K562 (cell line): ENCODE measurements at places on chromosomes 2 and 18.

DNA sequence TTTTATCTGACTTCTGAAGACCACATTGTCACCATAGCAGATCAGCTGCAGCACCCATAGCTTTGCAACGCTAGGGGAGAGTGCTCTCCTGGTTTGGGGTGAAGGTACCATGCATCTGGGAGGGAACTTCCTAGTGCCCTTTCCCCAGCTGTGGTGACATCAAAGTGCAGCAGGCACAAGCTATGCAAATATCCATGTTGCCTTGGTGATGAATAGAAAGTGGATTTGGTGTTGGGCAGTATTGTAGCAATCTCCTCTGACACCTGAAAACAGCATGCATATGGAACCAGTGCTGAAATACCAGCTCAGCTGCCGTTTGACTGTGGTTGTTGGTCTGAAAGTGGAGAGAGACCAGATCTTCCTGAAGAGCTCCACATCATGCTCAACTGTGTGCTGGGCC lies 37.1 kb downstream of the BCL2L11 start:
- no peak for DNase-seq

- DNase-seq: peak; percentile 55
These were observed 60.1 kb upstream of the GLI2 start for GRCh38 chr2:120675460-120676130.

DNA sequence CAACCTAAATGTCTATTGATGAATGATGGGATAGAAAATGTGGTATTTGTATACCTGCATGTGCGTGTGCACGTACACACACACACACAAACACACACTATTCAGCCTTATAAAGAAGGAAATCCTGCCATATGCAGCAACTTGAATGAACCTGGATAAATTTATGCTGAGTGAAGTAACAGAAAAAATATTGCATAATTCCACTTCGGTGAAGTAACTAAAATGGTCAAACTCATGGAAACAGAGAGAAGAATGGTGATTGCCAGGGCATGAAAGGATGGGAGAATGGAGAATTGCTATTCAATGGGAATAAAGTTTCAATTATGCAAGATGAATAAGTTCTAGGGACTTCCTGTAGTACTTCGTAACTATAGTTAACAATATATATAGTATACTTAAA lies 95.5 kb upstream of the SCN1A start:
- no peak for DNase-seq

DNA sequence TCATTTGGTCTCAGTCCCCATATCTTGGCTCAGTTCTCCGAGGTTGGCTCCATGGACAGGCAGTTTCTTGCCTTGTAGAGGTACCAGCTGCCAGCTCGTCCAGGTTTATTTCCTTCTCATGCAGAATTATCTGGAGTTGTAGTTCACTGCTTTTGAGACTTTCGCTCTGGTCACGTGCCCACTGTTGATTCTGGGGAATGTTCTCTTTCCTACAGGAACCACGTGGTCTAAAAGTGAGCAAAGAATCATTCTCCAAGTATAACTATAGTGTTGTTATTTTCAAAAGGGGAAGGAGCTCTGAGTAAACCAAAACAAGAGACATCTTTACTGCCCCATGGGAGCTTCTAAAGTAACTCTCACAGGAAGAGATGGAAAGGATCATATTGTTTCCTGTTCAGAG lies 41.2 kb upstream of the RAB27B start:
- DNase-seq: no peak

GRCh38 chr2:219457784-219458369 lies 23.2 kb downstream of the SPEG start:
- DNase-seq: peak; percentile 33

- no peak for DNase-seq
These were observed 967.5 kb upstream of the PIK3C3 start for GRCh38 chr18:40987581-40987980.

DNA sequence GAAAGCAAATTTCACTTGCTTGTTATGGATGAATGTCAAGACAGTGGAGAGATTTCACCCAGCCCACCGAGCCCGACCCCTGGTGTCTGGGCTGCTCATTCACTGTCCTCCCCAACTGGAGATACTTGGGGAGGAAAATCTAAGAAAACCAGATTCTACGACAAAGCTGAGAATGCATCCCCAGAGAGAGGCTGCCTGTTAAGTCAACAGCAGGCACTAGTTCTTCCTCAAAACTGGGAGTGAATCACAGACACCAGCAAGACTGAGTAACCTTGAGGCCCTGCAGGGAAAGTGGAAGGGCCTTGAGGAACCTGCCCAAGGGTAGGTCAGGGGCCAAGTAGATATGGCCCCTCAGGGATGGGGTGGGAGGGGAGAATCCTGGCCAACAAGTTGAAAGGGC lies 34.2 kb upstream of the MLPH start:
- DNase-seq: no peak

- DNase-seq: no peak
These were observed 12.1 kb upstream of the COPS8 start for GRCh38 chr2:237073552-237073951.

GRCh38 chr2:185245216-185245615 lies 493.4 kb upstream of the FSIP2 start:
- no peak for DNase-seq

GRCh38 chr2:178072383-178073301 lies at the start of gene PDE11A:
TSS of gene PDE11A (minus strand) at chr2:178072777. CDS start at chr2:178072437, 340 bp downstream.
- peak; percentile 83 for DNase-seq

- DNase-seq: no peak
These were observed 167.6 kb downstream of the RND3 start for GRCh38 chr2:150319658-150320555.

DNA sequence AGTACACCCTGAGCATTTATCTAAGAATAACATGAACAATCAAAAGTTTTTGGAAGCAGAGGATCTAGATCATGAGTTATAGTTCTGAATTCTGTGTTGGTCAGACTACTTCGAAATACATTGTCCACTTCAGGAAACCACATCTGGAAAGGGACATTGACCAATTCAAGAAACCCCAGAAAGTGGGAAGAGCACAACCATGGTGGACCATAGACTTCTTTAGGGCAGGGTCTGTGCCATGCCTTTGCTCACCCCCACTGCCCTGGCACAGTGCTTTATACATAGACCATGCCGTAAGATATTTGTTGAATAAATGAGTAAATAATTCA lies 44.3 kb upstream of the CYP1B1 start:
- DNase-seq: no peak

DNA sequence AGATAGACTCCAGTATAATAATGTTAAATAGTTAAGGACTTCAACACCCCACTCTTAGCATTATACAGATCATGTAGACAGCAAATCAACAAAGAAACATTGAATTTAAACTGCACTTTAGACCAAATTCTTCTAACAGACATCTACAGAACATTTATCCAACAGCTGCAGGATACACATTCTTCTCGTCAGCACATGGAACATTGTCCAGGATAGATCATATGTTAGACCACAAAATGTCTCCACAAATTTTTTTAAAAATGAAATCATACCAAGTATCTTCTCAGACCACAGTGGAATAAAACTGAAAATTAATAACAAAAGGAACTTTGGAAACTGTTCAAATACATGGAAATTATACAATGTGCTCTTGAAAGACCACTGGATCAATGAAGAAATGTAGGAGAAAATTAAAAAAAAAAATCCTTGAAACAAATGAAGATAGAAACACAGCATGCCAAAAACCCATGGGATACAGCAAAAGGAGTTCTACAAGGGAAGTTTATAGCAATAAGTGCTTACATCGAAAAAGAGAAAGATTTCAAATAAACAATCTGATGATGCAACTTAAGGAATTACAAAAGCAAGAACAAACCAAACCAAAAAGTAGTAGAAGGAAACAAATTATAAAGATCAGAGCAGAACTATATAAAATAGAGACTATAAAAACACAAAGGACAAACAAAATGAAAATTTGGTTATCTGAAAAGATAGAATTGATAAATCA lies 12.3 kb upstream of the SPP2 start:
- DNase-seq: no peak

- no peak for DNase-seq
These were observed 13.8 kb upstream of the TTC27 start for GRCh38 chr2:32614084-32614483.

- no peak for DNase-seq
These were observed 288.7 kb upstream of the DSEL start for GRCh38 chr18:67805261-67805660.

DNA sequence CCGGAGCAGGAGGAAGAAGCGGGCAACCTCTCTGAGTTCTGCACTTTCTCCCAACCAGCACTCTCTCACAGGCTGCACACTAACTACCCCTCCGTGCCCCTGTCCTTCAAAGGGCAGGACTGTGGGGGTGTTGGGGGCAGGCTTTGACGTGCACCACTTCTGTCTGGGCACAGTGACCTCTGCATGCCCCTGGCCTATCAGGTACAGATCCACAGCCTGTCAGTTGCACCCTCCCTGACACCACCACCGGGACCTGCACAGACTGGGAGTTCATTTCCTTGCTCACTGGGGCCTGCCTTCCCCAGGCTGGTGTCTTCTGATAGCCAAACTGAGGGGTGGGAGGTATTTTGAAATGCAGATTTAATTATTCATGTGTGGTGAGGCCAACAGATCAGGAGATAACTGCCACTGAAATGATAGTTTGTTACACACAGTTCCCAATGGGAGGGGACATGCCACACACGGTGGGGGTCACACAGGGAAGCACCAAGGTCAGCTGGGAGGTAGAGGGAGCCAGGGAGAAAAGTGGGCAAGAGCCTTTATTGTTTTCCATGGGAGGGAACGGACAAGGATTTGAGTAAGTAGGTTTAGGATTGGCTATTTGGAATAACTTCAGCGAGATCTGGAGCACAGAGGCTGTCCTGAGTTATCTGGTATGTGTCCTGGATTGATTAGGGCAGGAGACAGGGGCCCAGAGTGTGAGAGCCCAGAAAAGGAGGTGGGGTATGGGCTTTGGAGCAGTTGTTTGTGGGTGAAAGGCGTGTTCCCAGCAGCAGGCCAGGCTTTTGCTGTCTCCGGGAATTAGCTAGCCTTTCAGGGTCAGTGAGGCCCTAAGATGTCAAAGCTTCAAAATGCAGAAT lies 251.6 kb downstream of the AFF3 start:
- no peak for DNase-seq

- DNase-seq: no peak
These were observed 284.6 kb upstream of the LRP1B start for GRCh38 chr2:142415461-142415860.

DNA sequence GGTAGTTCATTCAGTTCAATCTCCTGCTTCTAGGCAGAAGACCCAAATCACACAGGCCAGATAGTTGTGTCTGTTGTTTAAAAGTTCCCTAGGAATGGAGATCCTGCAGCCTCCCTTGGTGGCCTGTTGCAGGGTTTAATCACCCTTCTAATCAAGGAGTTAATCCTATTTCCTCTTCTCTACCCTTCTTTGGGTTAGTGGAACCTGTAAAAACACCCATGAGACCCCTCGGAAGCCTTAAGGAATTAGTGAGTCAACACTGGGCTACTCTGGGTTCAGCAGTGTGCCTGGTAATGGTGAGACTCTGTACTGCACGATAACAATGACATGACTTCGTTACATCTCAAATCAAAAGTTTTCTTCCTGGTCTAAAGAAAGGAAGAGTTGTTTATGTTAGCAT lies 217.6 kb upstream of the NRP2 start:
- no peak for DNase-seq

- no peak for DNase-seq
These were observed 35.2 kb downstream of the MOGAT1 start for GRCh38 chr2:222706616-222707015.

GRCh38 chr18:22528291-22528690 lies 110.6 kb upstream of the CTAGE1 start:
- no peak for DNase-seq

- DNase-seq: no peak
These were observed 979.0 kb upstream of the PIK3C3 start for GRCh38 chr18:40976050-40976449.

GRCh38 chr2:193695367-193695766 lies 1500.6 kb upstream of the TMEFF2 start:
- no peak for DNase-seq

DNA sequence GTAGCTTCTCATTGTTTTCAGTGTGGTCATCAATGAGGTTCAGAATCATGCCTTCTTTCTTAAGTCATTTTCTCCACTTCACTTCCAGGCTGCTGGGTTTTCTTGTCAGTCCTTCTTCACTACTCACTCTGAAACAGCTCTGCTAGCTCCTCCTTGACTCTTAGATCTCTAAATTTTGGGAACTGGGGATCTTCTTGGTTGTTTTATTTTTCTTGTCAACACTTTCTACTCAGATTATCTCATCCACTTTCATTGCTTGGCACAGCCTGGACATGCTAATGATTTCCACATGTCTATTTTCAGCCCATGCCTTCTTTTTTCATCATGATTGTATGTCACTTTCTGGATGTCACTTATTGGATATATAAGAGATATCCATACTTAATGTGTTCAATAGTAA lies 517.8 kb upstream of the DSEL start:
- no peak for DNase-seq

DNA sequence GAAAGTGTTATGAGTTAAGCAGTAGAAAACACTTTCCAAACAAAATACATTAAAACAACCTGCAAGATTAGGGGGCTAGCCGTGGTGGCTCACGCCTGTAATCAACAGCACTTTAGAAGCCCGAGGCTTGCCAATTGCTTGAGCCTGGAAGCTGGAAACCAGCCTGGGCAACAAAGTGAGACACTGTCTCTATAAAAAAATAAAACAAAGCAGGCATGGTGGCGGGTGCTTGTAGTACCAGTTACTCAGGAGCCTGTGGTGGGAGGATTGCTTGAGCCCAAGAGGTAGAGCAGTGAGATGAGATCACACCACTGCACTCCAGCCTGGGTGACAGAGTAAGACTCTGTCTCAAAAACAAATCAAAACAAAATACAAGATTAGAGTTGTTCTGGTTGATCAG lies 208.3 kb downstream of the ERBB4 start:
- no peak for DNase-seq

GRCh38 chr2:165436559-165436958 lies 32.9 kb upstream of the CSRNP3 start:
- DNase-seq: no peak

DNA sequence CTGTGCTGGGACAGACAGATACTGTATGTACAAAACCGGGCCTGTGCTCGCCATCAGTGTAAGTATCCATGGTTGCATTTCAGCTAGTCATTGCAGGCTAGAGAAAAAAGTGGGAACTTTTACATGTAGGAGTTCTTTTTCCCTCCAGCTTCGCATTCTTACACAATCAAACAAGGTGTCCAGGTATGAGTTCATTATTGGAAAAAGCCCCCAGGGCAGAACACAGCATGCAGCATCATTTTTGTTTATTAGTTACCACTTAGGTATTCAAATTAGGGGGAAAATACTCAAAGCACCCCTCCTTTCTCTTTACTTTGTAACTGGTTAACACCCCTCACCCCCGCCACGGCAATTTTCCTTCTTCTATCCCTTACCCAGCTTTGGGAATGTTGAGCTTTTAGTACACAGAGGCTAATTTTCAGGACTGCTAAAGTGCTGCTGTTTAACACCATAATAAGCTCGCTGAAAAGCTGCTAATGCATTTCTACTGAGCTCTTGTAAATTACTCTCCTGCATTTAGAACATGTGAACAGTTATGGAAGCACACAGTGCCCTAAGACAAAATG lies 13.6 kb downstream of the UPP2 start:
- no peak for DNase-seq

GRCh38 chr2:172328103-172328841 lies 99.1 kb upstream of the ITGA6 start:
- DNase-seq: no peak
